Camera-type eye (tissue), 1 donor: ENCODE measurements at places on chromosomes 4 and X. TPM values are rescaled to one million over a fixed set of nuclear protein-coding genes. Genes with fewer than 3 reads are reported as not detected.

The IL2 gene
- not detected for total RNA-seq

The HELT gene
- 1.0 TPM for total RNA-seq

The NSUN7 gene
- 10.5 TPM for total RNA-seq

The CABS1 gene
- total RNA-seq = not detected

The SYTL4 gene
- 32.8 TPM for total RNA-seq

The NLGN4X gene
- total RNA-seq = 39.9 TPM

The CT45A1 gene
- total RNA-seq = not detected

The ARX gene
- 0.55 TPM for total RNA-seq

The PHEX gene
- 1.3 TPM for total RNA-seq

The H2BW1 gene
- not detected for total RNA-seq

The PDCL2 gene
- total RNA-seq = not detected

The SPACA5 gene
- total RNA-seq = not detected

The SLITRK2 gene
- total RNA-seq = 14.2 TPM

The SUPT20HL2 gene
- total RNA-seq = not detected

The PYURF gene
- total RNA-seq = 66.1 TPM

The GPRIN3 gene
- total RNA-seq = 33.2 TPM

The SLC6A8 gene
- 44.7 TPM for total RNA-seq

The NPY1R gene
- 12.4 TPM for total RNA-seq

The ZC4H2 gene
- 22.8 TPM for total RNA-seq

The FAM184B gene
- 20.3 TPM for total RNA-seq

The DCX gene
- total RNA-seq = 31.3 TPM

The DCUN1D4 gene
- 70.1 TPM for total RNA-seq

The PRAF2 gene
- total RNA-seq = 8.6 TPM

The ART3 gene
- 9.7 TPM for total RNA-seq

The TMEM165 gene
- total RNA-seq = 88.8 TPM

The BST1 gene
- total RNA-seq = 4.9 TPM

The IRS4 gene
- total RNA-seq = 5.8 TPM
